ENCODE measurements at places on chromosomes 1 and 21. TPM values are rescaled to one million over a fixed set of nuclear protein-coding genes. Genes with fewer than 3 reads are reported as not detected.

GRCh38 chr1:89734442-89734841 lies 86.4 kb upstream of the LRRC8D start:
- no peak for DNase-seq

GRCh38 chr21:38929142-38929541 lies 123.4 kb downstream of the ETS2 start:
- no peak for DNase-seq

- no peak for DNase-seq
Observed at GRCh38 chr1:41726899-41727748, 191.6 kb downstream of the HIVEP3 start.

DNA sequence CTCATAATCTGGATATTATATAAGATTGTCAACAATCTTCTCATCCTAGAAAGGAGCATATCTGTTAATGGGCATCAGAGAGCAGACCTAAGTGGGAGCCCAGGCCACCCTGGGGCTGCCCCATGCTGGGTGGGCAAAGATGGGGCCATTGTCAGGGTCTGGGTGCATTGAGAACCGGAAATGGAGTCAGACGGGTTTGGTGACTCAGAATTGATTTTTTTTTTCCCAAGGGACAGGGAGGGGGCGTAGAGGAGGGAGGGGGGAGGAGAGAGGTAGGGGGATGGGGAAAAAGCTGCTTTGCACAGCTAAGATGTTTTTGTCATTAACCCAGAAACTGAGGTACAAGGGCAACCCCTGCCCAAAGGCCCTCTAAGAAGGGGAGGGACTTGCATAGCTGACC lies 1.3 kb downstream of the ATXN7L2 start:
- DNase-seq: peak; percentile 64

DNA sequence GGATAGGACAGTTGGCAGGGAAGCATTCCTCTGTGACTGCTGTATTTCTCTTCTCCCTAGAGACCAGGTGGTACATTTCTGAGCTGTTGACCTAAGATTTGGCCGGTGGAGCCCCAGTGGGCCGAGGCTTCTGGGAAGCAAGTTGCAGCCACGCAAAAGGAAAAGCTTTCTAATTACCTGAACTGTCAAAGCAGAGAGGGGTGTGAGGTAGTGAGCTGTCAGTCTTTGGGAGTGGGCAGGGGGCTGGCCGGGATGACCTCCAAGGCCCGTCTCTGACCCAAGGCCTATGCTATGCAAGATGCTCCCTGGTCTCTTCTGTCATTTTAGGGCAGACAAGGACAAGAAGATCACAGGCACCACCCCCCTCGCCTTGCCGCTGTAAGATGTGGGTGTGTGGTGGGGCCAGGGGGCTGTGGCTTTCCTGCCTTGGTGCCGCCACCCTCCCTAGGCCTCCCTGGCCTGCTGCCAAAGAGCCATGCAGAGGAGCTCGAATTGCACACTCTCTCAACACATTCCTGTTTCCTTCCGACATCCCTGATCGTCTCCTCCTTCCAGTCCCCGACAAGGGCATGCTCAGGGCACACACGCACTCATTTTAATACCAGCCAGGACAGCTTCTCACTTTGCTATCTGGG lies 7.7 kb downstream of the PADI1 start:
- peak; percentile 91 for DNase-seq

DNA sequence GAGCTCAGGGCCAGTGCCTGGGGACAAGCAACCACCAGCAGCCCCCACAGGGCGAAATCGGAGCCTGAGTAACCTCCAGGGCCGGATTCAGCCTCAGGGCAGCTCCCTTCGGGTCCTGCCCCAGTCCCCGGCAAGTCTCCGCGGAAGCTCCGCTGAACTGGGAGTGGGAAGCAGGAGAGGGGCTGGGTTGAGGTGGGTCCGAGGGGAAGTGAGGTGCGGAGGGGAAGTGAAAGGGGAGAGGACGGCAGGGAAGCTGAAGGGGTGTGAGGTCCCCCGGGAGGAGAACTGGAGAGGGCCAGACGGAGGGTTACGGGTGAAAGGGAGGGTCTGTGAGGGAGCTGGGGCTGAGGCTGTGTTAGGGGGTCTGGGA lies 560 bp downstream of the PADI2 start:
- no peak for DNase-seq

DNA sequence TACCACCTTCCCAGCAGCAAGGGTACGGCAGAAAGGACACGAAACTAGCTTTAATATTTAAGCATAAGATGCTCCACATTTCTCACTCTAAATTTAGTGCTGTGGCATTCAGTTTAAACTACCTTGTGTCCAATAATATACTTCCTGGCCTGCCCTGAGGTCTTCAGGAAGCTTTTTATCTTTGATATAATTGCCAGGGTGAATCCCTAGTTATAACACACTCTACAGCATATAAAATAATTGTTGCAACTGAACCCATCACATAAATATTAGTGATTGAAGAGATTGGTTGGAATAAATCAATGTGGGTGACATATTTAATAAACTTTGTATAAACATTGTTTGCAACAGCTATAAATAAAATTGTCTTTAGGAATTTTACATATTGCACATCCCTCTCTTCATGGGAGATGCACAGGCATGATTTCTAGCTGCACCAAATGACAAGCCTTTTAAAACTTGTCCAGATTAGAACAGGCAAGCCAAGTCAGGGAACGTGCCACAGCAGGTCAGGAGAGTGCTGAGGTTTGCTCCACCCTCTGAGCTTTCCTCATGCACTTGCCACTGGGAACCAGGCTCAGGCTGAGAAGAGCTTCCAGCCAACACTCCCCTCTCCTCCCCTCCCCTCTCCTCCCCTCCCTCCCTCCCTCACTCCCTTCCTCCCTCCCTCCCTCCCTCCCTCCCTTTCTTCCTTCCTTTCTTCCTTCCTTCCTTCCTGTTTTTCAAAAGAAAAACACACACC lies 623.2 kb upstream of the PKN2 start:
- peak; percentile 80 for DNase-seq

- DNase-seq: no peak
Observed at GRCh38 chr1:206947255-206947654, 989 bp upstream of the PIGR start.

DNA sequence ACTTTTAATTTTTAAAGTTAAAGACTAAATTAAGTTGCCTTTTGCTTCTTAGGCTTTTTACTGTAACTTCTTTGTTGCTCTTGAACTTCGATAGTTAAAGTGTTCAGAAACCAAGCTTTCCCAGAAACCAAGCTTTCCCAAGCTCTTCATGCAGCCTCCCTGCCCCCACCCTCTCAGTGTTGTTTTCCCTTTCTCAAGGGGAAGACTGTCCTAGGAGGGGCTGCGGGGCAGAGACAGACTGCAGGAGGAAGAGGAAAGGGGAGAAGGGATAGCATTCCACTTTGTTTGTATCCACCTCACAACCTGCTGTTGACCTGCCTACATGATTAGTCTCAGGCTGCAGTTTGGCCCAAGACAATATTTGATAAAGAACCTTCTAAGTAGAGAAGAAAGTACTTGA lies 39.0 kb upstream of the DIPK1A start:
- no peak for DNase-seq

DNA sequence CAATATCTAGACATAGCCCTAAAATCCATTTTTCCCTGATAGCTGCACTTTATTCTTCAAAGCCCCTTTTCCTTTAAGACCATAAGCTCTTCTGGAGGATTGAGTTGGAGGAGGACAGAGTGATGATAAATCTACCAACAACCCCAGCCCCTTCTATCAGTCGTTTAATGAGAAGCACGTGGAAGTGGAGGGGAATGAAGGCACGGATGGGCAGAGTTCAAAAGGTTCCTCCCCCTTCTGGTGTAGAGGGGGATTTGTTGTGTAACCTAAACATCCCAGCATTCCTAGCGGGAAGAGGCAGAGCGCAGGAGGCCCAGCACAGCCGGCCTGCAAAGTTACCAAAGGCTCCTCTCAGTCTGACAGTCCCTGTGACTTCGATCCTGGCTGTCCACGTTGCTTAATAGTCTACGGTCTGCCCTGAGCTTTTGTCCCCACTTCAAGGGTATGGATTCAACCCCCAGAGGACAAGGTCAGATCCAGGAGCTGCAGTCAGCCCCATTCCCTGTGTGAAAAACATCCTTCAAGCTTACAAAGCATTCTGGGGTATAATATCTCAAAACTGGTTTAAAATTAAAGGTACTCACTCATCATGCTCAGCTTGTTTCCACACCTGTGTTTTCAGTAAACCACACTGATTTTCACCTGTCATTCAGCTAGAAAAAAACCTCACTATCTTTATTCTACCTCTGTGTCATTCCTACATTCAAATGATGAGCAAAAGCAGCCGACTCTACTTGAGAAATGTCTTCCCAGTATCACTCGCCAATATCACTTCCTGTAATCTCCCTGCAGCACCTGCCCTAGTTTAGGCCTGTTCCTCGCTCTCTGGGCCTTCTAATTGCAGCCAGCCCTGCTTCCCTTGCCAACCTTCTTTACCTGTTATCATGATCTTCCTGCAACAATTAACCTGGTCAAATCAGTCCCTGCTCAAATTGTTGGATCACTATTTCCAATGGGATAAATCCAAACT lies 117.9 kb downstream of the PLPP3 start:
- DNase-seq: no peak

DNA sequence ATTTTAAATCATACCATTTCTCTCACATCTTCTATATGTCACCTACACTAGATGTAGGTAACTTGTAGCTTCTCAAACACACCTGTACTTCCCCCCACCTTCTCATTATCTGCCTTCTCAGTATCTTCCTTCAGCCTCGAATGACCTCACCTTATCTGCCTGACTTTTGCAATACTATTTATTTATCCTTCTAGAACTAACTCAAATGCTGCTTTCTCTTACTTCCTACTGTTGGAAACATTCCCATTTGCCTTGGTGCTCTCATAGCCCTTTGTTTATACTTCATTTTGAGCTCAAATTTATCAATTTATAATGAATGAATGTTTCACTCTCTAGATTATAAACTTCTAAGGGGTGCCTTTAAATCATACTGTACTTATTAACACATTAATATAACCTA lies 50.4 kb upstream of the KIAA1614 start:
- no peak for DNase-seq

DNA sequence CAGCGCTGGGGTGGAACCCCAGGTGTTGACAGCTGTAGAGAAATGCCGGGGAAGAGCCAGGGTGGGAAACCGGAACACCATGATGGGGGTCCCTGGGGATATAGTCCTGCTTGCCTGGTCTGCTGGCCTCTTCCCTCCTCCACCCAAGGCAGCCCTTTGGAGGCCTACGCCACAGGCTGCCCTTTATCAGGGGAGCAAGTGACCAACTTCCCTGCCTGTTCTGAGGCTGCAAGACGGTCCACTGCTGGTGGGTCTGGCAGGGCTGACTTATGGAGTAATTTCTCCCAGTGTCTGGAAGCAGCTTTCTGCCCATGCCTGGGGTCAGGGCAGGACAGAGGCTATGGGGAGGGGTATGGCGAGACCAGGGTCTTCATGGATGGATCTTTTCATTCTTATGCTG lies 50.8 kb upstream of the EDN2 start:
- no peak for DNase-seq

GRCh38 chr1:242788771-242789170 lies 264.3 kb upstream of the PLD5 start:
- DNase-seq: no peak

GRCh38 chr1:159184201-159184600 lies 12.8 kb downstream of the CADM3 start:
- no peak for DNase-seq

DNA sequence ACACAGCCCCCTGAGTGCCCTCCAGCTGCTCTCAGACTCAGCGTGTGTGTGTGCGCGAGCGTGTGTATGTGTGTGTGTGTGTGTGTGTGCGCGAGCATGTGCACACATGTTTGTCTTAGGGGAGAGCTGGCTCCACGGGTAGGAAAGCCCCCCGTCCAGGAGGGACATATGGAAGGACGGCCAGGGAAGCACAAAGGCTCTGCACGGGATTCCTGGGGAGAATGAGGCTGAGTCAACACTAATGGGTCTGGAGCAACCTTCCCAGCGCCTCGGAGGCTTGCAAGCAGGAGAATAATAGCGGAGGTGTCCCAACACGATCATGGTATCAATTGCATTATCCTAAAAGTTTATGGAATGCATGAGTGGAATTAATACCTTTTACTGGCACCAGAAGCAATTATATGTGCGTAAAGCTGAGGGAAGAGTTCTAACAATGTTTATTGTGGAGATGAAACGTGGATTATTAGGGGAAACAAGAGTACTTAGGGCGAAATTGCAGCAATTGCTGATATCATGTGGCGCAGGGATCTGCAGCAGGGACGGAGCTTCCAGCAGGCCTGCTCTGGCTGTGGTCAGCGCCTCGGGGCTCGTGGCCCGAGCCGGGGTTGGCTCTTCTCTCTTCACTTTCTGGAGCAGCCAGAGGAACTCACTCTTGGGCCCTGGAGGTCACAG lies 40.3 kb upstream of the CCDC27 start:
- DNase-seq: no peak

DNA sequence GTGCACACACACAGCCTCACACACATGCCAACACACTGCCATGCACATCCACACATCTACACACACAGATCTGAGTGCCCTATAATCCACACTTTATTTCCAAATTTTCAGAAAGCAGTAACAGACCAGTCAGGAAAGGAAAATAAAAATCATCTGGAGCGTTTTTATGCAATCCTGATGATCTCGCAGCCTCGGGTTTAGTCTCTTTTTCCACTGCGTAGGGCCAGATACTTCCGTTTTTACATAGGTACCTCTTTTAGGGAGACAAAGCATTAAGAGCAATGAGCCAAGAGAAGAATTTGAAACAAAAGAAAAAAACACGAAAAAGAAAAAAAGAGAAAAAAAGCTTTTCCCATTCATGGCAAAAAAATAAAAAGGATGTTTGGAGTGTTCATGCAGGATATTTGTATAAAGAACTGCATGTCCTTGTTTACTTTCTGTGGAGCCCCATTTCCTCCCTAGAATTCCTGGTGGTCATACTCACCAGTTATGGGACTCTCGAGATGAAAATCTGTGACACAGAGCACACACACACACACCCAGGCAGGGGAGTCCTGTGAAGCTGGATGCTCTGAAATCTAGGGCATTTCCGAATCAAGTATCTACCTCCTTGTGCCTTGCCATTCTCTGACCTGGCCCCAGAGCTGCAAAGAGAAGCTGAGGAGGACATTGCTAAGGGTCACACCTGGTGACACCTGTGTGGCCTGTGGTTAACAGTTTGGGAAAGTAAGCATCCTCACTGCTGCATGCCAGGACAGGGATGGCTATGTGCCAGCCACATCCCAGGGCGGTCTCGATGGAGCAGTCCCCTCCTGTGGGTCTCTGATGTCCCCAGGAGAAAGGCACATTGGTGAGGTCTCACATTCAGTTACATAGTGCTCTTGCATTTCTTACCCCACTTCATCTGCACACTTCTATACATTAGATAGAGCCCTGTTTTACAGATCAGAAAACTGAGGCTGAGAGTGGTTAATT lies 83.6 kb downstream of the RUNX1 start:
- no peak for DNase-seq

DNA sequence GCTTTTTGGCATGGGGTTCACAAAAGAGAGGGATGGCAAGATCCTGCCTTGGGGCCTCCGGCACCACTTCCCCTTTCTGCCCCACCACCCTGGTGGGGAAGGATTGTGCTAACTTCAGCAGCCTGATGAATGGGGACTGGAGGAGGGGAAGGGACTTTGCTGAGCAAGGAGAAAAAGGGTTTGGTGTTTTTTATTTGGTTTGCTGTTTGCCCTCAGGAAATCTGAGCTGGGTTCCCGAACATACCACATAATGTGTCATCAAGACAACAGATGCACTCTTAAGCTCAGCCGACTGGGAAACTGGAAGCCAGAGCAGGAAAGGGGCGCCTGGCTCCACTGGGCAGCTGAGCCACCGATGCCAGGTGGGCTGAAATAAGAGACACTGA lies 19.8 kb downstream of the OLFML2B start:
- no peak for DNase-seq

Gene SIPA1L2
- total RNA-seq: 6.2 TPM

Gene LRRC3
- total RNA-seq: 3.1 TPM

Gene PLD5
- 9.2 TPM for total RNA-seq

Gene MIXL1
- total RNA-seq: 0.39 TPM

Gene FAM131C
- 0.71 TPM for total RNA-seq

Gene TNNT2
- total RNA-seq: 0.90 TPM

Gene OPRD1
- 0.79 TPM for total RNA-seq
